Putamen (tissue), 1 donor: ENCODE measurements at places on chromosomes 5 and 9.
A peak's percentile ranks its signal among the peaks of the same experiment; 100 is the strongest.

GRCh38 chr5:60835554-60835953, 8.5 kb downstream of the ELOVL7 start:
- no peak for DNase-seq

GRCh38 chr5:65695896-65696295, 26.0 kb downstream of the SGTB start:
- DNase-seq, result peak; percentile 77

- no peak for DNase-seq
These were observed 82.1 kb upstream of the IRX2 start for GRCh38 chr5:2833556-2833955.

- no peak for DNase-seq
These were observed 221.8 kb upstream of the TUT7 start for GRCh38 chr9:86575825-86576525.

GRCh38 chr9:107068581-107068980, 205.6 kb downstream of the ZNF462 start:
- DNase-seq, result no peak

DNA sequence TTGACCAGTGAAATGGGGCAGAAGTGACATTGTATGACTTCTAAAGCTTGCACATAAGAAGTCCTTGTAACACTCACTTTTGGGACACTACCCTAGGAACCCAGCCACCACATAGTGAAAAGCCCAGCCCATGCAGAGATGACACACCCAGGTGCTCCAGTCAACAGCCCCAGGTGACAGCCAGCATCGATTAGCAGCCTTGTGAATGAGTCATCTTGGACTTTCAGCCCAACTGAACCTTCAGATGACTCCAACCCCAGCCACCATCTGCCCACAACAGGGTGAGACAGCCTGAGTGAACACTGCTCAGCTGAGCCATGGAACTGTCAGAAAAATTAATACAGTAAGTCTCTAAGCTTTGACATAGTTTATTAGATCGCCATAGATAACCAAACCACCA, 458.6 kb downstream of the ZSWIM6 start:
- DNase-seq, result no peak

DNA sequence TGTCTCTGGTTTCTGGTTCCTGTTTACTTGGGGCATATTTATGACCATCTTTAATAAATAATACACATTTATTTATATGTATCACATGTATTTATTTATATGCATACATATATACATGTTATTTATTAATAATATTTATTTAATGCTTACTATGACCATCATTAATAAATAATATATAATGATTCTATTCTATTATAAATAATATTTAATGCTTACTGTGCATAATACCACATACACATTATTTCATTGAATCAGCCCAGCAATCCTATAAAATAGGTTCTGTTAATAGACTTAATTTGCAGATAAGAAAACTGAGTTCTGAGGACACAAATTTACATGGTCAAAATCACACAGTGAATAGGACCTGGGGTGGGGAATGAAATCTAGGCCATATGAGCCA, 24.2 kb downstream of the ACTBL2 start:
- no peak for DNase-seq

- no peak for DNase-seq
These were observed 71.5 kb downstream of the NR3C1 start for GRCh38 chr5:143331956-143332355.

DNA sequence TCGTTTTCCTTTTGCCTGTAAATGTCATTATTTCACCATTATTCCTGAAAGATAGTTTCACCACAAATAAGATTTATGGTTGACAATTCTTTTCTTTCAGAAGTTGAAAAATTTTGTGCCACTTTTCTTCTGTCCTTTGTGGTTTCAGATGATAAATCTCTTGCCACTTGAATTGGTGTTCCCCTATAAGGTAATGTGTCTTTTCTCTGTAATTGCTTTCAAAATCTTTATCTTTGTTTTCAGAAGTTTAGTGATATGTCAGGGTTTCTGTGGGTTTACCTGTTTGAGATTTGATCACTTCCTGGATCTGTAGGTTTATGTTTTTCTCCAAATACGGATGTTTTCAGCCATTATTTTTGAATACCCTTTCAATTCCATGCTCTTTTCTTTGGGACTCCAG, 14.6 kb downstream of the RASA1 start:
- DNase-seq, result no peak

DNA sequence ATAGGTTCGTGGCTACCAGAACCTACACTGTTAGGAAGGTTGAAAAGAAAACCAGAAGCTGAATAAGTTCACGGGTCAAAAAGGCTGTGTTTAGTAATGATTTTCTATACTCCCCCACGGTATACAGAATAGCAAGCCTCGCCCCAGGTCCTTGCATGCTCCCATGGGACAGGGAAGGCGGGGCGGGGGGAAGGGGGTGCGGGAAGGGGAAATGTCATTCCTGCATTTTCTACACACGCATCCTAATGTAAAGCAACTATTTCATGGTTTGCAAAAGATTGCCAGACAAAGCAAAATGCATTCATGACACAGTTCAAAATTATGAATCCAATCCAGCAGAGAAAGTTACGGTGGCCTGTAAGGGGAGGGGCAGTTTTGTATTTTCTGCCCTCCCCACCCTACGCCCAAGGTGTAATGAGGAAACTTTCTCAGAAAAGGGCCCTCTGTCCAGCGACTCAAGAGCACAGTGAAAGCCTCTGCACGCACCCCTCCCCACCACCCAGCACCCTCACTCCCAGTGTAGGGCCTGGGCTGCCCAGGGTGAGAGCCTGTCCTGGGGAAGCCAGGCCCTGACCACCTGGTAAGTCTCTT, 105.2 kb downstream of the ROR2 start:
- no peak for DNase-seq

DNA sequence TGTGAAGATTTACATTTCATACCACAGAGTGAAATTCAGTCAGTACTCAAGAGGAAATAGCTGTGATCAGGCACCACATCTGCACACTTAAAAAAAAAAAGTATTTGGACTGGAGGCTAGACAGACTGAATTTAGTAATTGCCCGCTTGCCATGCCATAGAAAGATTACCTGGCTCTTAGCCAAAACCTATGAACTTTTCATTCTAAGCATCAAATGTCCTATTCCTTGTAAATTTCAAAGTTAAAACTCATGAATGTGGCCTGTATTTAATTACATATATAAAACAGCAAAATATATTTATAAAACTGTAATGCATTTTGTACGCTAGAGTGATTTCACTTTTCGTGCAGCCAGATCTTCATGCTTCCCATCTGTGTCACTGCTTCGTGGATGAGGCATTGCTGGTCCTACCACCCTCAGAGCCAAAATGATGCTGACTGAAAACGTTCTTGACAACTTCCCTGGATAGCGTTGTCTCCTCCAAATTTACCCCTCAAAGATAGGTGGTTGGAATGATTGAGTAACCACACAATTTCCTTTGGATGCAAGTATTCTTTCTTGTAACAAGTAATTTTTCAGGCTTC, 447.9 kb upstream of the SGCD start:
- DNase-seq, result no peak

- DNase-seq, result peak; percentile 60
These were observed 25.6 kb upstream of the ANKRD33B start for GRCh38 chr5:10538103-10538788.

DNA sequence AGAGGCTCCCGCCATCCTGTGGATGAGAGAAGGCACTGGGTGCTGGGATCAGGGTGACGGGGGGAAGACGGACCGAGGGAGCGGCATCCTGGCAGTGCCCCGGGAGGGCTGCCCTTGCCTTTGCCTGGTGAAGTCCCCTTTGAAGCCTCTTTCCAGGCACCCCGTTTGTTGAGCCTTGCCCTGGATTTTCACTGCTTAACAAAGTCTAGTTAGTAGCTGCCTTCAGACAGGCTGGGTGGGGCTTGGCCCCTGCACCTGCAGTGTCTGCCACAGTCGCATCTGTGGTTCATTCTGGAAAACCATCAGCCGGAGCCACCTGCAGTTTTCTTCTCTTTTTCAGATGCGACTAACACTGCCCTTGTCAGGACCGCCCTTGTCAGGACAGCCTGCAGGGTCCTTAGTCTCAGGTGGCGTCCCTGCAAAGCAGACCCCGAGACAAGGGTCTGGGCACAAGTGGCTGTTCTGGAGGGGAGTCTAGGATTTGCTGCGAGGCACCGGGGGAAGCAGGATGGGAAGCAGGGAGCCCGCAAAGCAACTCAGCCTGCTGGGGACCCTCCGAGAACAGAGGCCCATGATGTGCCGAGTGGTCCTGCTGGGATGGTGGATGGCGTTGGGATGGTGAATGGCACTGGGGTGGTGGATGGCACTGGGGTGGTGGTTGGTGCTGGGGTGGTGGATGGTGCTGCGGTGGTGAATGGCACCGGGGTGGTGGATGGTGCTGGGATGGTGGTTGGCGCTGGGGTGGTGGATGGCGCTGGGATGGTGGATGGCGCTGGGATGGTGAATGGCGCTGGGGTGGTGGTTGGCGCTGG, 147.9 kb upstream of the COL5A1 start:
- no peak for DNase-seq

DNA sequence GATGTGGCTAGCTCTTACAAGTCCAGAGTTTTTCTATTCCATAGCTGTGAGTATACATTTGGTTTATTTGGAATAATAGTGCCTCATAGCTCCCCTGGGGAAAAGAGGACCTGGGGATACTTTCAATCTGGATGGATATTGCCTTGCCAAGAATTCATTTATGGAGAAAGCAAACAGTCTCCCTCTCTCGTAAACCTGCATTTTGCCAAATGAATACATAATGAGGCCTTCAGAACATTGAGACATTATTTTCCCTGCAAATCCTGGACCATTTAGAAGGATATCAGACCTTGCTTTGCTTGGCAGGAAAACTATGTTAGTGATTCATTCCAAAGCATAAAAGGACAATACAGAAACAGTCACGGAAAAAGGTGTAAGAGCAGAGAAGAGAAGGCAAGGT, 569.6 kb upstream of the BRINP1 start:
- DNase-seq, result no peak

- DNase-seq, result no peak
These were observed 92.1 kb upstream of the FSD1L start for GRCh38 chr9:105355781-105356180.

DNA sequence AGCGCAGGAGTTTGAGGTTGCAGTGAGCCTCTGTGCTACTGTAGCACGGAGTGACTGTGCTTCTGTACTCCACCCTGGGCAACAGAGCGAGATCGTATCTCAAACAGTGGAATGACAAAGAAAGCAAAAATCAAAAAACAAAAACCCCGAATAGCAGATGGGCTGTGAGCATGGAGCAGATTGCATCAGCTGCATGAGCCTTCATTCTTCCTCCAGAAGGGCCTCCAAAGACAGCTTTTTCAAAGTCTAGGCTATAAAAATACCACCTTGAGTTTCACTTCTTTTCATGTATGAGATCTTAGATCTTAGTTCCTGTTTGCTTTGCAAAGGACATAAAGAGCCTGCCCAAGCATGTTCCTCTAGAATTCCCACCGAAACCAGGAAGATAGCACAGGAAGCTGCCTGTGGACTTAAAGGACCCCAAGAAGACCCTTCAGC, 15.0 kb upstream of the HSPB3 start:
- no peak for DNase-seq

- no peak for DNase-seq
These were observed 220.3 kb upstream of the GAS1 start for GRCh38 chr9:87167582-87167981.

- DNase-seq, result no peak
These were observed 26.4 kb downstream of the TNPO1 start for GRCh38 chr5:72842816-72843215.

DNA sequence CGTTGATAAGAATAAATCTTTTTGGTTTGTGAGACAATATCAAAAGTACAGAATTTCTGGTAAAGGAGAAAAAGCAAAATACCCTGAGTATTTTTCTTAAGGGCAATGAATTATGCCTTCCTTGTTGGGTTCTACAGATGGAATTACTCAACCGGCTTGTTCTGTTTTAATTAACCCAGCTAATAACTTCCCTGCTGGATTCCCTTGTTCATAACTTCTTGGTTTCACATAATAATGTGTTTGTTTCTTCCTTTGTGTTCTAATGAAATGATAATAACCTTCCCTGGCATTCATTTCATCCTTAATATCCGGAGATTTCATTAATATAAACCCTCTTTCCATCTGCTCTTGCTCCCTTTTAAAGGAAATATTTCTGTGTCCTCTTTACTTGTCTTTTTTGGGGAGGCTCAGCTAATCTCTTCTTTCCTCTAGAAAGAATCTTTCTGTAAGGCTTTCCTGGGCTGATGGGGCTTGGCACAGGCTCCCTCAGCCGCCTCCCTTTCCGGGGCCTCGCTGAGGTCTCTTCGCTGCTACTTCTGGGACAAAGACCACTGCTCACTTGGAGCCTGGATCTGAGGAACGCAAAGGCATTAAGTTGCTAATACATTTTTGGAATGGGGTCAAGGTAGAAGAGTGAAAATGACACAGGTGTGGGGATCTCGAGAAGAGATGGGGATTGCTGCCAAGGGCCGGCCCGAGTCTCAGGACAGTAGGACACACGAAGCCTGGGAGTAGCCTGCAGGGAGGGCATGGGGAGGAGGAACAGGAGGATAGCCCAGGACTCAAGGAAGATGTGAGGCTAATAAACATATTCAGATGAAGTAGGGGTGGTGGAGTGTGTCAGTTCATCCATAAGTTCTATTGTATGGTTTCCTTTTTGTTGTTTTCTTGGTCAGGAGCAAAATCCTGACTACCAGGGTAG, 118.5 kb downstream of the NRG2 start:
- no peak for DNase-seq

DNA sequence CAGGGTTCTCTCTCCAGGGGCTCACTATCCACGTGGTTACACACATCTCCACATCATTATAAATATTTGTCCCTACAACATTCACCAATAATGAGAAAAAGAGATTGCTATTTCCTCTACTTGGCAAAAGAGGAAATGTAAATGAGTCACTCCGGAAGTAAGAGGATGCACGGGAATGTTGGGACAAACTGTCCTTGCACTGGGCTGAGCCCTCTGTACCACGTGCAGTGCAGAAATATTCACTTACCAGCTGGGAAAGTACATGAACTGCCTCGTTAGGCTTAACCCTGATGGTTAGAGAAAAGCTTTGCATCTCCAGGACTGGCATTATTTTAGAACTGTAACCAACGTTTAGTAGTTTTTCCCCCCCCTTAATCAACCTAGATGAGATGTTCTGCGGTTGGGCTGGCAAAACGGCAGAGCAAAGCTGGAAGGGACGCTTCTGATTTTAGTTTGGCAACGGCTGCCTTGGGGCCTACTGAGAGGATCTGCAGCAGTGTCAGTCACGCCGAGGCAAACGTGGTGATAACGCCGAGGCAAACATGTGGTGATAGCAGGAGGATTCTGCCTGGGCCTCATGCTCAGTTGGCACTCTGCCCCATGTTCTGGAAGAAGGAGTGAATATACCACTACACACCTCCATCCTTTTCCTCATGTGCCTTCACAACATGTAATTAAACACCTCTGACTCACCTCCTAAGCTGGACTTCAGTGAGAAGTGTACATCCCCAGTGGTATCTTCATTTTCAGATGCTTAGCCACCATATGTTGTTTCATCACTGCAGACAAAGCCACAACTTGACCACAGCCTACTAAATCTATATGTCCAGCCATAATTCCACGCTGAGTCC, 661.4 kb upstream of the KLF4 start:
- DNase-seq, result no peak

DNA sequence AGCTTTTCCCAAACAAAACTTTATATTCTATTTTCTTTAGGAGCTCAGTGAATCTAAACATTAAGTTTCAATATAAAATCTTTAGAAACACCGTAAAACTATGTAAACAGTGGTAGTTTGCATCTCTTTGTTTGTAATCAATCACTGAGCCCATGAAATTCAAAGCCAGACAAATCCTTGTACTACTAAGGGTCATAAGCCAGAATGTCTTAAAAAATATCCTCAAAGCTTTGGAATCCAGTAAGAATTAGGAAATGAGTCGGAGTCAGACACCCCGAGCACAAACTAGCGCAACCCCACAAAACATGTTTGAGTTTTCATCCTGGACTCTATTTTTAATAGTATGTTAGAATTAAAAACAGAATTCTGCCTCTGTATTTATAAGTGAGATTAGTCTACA, 153.8 kb downstream of the HSPA4 start:
- DNase-seq, result no peak
